Activated CD8-positive, alpha-beta T cell treated with anti-CD3 and anti-CD28 coated beads for 36 hours (primary cell): ENCODE measurements at places on chromosomes 1 and 21. TPM values are rescaled to one million over a fixed set of nuclear protein-coding genes. Genes with fewer than 3 reads are reported as not detected.

- H3K36me3 ChIP-seq, result no peaks in the 10 kb centered on the region
- peaks cover 4% of the 10 kb centered on the region for H3K4me1 ChIP-seq
- H3K27ac ChIP-seq, result no peak overlapping the region
- no peak overlapping the region for H3K4me3 ChIP-seq
- peak; percentile 83 for DNase-seq
Measured at GRCh38 chr1:212457740-212458338, 25.1 kb downstream of the NENF start.

- no peak for DNase-seq
- H3K4me1 ChIP-seq, result peaks cover 5% of the 10 kb centered on the region
- no peaks in the 10 kb centered on the region for H3K36me3 ChIP-seq
Measured at GRCh38 chr1:156760092-156760795, 7.1 kb upstream of the PRCC start.

DNA sequence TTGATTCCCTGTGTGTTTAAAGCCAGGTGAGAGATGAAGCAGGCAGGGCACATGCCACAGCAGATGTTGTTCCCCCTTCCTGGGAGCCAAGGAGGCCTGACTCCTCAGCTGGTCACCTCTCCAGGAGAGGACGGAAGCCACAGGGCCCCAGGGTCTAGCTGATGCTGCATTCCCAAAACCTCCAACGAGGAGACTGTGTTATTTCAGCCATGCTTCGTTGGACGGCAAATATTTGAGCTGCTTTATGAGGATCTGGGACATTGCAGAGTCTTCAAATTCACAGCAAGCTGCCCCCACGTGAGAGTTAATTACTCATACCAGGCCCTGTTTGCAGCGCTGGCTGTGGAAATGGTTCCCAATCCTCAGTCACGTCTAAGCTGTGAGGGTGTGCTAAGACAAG lies 85.3 kb downstream of the CDC7 start:
- H3K27me3 ChIP-seq, result peaks cover 5% of the 10 kb centered on the region
- no peaks in the 10 kb centered on the region for H3K36me3 ChIP-seq
- H3K27ac ChIP-seq, result no peak overlapping the region
- peaks cover 3% of the 10 kb centered on the region for H3K4me1 ChIP-seq
- no peak for DNase-seq

DNA sequence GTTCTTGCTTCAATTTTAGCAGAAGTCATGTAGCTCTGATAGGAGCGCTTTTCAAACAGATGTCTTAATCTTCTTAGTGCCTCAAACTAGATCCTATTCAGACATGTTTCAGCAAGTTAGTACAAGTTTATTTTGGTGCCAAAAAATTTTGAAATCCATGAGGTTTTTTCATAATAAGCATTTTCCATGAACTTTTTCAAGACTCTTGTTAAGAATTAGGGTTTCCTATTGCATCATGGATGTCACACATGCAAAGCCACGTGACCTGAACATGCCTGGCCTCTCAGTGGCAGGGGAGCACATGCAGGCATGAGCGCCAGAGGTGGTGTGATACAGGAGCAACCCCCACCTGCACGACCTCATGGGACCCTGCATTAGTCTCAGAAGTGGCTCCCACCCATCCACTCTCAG lies 67.6 kb downstream of the POFUT2 start:
- H3K27ac ChIP-seq, result no peak overlapping the region
- no peak overlapping the region for H3K4me3 ChIP-seq

GRCh38 chr1:174152427-174152826 lies 6.9 kb upstream of the RABGAP1L start:
- H3K27me3 ChIP-seq, result no peaks in the 10 kb centered on the region
- no peak overlapping the region for H3K27ac ChIP-seq
- no peak for DNase-seq
- H3K4me3 ChIP-seq, result no peak overlapping the region

GRCh38 chr1:43930168-43930948 lies 3.2 kb upstream of the ARTN start:
- no peak overlapping the region for H3K27ac ChIP-seq
- H3K4me1 ChIP-seq, result peaks cover 19% of the 10 kb centered on the region
- H3K36me3 ChIP-seq, result peaks cover 4% of the 10 kb centered on the region

The S100PBP gene
- 27.3 TPM for total RNA-seq

The ZMYND12 gene
- total RNA-seq, result 1.4 TPM

The SLC66A1 gene
- 3.6 TPM for total RNA-seq

DNA sequence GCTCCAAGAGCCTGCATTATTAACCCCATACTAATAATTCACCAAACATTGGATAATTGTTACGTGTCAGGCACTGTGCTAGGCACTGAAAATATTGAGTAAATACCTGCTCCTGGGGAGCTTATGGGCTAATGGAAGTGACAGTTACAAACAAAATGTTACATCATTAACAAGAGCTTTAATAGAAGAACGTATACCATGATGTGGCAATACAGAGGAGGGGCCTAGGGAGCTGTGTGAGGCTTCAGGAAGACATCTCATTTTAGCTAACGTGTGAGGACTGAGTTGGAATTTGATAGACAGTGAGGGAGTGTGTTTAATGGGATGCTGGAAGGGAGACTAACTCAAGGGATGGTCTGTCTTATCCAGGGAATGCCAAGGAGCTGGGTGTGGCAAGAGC lies 16.5 kb upstream of the TSPAN2 start:
- no peaks in the 10 kb centered on the region for H3K36me3 ChIP-seq
- no peak overlapping the region for H3K4me3 ChIP-seq
- no peaks in the 10 kb centered on the region for H3K27me3 ChIP-seq
- peaks cover 8% of the 10 kb centered on the region for H3K4me1 ChIP-seq
- H3K27ac ChIP-seq, result no peak overlapping the region
- no peak for DNase-seq

- peak overlapping the region; percentile 94 for H3K27ac ChIP-seq
- DNase-seq, result no peak
- H3K36me3 ChIP-seq, result peaks cover 74% of the 10 kb centered on the region
Measured at GRCh38 chr1:160742428-160743127, 3.5 kb downstream of the SLAMF7 start.

GRCh38 chr21:24989516-24989915 lies 617.8 kb downstream of the MRPL39 start:
- no peak overlapping the region for H3K27ac ChIP-seq
- no peaks in the 10 kb centered on the region for H3K27me3 ChIP-seq
- DNase-seq, result no peak
- H3K36me3 ChIP-seq, result no peaks in the 10 kb centered on the region

DNA sequence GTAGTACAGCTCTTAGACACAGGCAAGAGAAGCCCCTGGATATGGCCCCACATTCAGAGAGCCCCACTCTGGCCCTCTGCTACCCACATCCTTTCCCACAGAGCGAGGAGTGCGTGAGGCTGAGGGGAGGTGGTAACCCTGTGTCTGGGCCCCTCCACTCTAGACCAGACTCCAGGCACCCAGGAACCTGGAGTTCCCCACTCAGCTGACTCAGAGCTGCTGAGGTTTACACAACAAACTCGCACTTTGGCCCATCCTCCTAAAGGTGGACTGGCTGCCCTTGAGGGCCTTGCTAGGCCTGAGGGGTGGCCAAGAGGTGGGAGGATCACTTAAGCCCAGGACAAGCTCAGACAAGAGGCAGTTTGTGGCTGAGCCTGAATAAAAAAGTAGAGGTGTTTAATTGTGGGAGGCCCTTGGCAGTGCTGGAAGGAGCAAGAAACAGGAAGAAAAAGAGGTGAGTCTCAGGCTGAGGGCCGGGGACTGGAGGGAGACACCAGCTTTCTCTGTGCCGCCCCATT lies 10.7 kb downstream of the MR1 start:
- peak; percentile 90 for DNase-seq
- peak overlapping the region; percentile 44 for H3K4me3 ChIP-seq
- H3K27ac ChIP-seq, result peak overlapping the region; percentile 90
- H3K4me1 ChIP-seq, result peaks cover 47% of the 10 kb centered on the region

DNA sequence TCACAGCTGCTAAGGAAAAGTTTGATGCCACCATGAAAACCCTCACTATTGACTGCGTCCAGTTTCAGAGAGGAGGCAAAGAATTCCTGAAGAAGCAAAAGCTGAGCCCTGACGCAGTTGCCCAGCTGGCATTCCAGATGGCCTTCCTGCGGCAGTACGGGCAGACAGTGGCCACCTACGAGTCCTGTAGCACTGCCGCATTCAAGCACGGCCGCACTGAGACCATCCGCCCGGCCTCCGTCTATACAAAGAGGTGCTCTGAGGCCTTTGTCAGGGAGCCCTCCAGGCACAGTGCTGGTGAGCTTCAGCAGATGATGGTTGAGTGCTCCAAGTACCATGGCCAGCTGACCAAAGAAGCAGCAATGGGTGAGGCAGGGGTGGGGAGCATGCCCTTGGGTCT lies 9.5 kb downstream of the CZIB start:
- H3K36me3 ChIP-seq, result peaks cover 43% of the 10 kb centered on the region
- H3K27me3 ChIP-seq, result no peaks in the 10 kb centered on the region
- no peak overlapping the region for H3K27ac ChIP-seq
- no peak overlapping the region for H3K4me3 ChIP-seq

DNA sequence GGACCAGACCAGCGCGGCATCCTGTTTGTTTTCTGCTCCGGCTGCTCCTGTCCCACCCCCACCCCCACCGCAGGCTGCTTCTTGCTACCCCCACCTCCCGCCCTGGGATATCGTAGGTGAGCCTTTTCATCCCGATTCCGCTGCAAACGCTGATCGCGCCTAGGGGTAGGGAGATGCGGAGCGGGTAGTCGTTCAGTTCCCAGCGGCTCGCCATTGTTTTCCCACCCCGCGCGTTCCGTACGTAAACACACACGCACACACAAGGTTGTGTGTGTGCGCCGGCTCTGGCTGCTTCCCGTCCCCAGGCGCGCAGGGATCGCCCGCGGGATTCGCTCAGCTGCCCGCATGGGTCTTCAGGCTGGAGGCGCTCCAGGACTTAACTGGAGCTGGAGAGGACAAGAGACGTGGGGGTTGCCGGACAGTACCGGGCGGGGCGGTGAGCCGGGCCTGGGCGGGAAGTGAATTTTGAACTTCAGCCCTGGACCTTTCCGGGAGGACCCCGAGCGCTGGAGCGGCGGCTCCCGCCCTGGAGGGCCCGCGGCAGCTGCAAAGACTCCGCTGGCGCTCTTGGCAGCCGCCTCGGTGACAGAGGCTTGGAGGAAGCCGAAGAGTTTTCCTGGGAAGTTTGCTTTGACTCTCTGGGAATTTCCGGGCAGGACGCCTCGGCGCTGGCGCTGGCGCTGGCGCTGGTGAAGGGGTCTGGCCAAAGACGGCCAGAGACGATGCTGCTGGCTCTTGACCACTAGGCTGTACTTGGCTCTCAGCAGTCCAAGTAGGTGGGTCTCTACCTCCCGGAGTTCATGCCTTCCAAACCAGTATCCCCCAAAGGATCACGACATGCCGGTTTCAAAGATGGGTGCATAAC lies 1.6 kb downstream of the SOX13 start:
- H3K4me3 ChIP-seq, result peak overlapping the region; percentile 65
- H3K36me3 ChIP-seq, result no peaks in the 10 kb centered on the region
- H3K27me3 ChIP-seq, result peaks cover 63% of the 10 kb centered on the region
- H3K4me1 ChIP-seq, result peaks cover 13% of the 10 kb centered on the region
- H3K27ac ChIP-seq, result no peak overlapping the region

DNA sequence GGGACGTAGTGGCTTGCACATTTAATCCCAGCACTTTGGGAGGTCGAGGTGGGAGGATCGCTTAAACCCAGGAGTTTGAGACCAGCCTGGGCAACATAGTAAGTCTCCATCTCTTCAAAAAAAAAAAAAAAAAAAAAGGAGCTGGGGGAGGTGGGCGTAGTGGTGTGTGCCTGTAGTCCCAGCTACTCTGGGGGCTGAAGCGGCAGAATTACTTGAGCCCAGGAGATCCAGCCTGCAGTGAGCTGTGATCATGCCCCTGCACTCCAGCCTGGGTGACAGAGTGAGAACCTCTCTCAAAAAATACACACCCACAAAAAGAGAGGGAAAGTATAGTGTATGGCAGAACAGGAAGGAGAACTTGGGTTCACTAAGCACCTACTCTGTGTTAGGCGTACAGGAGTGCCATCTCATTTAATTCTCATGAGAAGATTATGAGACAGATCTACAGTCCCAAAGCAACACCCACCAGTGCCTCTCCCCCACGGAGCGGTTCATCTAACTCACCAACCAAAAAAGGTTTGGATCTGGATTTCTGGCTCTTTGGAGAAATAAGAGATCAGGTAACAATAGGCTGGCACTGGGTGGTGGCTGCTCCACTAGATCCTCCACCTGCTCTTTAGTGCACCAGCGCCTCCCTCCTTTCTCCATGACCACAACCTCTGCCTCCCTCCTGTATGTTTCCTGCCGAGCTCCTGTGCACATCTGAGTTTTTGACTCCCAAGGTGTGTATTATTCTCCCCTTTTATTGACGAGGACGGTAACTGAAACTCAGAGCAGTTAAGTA lies 1.4 kb upstream of the TRAF5 start:
- peaks cover 72% of the 10 kb centered on the region for H3K4me1 ChIP-seq
- peak overlapping the region; percentile 46 for H3K27ac ChIP-seq
- no peak for DNase-seq
- H3K4me3 ChIP-seq, result peak overlapping the region; percentile 84

- peaks cover 1% of the 10 kb centered on the region for H3K27me3 ChIP-seq
- no peak for DNase-seq
- no peaks in the 10 kb centered on the region for H3K4me1 ChIP-seq
- H3K36me3 ChIP-seq, result no peaks in the 10 kb centered on the region
- no peak overlapping the region for H3K27ac ChIP-seq
Measured at GRCh38 chr1:68401506-68401905, 48.2 kb downstream of the RPE65 start.

DNA sequence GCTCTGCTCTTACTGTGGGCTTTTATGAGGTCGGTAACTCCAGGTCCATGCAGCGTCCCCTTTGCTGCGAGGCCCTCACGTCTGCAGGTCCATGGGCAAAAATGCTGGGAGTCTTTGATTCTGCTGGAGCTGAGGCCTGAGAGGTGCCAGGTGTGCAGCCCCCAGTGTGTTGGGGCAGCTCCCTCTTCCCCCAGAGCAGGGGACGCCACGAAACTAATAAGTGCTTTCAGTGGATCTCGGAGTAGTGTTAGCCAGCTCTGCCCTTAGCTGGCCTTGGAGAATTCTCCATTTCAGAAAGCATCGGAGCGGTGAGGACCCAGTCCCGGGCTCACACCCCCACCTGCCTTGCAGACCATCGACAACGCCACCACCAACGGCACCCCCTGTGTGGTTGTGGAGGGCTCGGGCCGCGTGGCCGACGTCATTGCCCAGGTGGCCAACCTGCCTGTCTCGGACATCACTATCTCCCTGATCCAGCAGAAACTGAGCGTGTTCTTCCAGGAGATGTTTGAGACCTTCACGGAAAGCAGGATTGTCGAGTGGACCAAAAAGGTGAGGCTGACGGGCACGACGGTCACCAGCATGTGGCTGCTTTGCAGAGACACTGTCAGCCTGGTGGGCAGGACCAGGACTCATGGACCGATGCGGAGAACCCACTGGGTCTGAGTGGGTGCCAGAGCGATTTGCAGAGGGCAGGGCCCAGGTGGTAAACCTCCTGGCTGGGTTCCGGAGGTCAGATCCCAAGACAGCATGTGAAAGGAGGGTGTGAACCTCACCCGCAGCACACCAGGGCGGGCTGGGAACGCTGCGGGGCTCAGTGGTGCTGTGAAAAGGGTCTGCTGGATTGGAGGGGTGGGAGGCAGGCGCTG lies 25.5 kb downstream of the TRPM2 start:
- no peaks in the 10 kb centered on the region for H3K27me3 ChIP-seq
- peaks cover 14% of the 10 kb centered on the region for H3K4me1 ChIP-seq
- no peak overlapping the region for H3K4me3 ChIP-seq
- H3K27ac ChIP-seq, result no peak overlapping the region
